Aorta (tissue), 5 donors: ENCODE measurements at places on chromosomes 5 and 9. TPM values are rescaled to one million over a fixed set of nuclear protein-coding genes. Genes with fewer than 3 reads are reported as not detected.

DNA sequence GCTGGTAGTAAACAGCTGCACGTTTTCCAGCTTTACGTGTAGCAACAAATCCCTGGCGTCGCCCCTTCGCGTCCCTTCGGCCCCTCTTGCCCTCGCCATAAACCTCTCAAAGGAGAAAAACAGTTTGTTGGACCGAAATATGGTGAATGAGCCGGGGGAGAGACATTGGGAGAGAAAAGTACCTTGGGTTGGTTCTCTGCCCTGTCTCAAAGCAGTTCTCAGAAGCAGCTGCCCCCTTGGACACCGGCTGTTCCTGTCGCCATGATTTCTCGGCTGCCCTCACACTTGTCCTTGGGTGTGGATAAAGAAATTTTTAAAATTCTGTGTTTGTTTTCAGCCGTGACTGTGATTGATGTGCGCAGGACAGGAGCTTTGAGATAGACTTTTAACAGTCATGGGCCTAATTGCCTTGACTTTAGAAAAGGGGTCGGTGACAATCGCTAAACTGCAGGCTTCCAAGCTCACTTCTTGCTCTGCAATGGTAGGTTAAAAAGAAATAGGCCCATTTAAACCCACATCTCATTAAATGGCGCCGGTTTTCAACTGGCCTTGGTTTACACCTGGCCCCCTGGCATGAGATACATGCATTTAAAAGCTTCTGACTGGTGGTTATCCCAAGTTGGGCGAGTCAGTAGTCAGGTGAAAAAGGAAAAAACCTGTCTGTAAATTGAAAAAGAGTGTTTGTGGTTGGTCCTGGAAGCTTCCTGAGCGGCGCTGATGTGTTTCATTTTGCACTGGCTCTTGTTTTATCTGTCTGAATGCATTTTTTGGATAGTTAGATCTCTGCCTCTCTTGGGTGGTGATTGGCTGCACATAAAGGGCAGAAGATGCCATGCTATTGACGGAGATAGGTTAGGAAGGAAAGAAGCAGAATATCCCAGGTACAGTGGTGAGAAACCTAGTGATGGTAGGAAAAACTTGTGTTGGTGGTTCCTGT is 983 bp downstream of the RCL1 start:
- DNase-seq: no peak

- DNase-seq: no peak
These were observed 1353.7 kb upstream of the ACO1 start for GRCh38 chr9:31030741-31031202.

DNA sequence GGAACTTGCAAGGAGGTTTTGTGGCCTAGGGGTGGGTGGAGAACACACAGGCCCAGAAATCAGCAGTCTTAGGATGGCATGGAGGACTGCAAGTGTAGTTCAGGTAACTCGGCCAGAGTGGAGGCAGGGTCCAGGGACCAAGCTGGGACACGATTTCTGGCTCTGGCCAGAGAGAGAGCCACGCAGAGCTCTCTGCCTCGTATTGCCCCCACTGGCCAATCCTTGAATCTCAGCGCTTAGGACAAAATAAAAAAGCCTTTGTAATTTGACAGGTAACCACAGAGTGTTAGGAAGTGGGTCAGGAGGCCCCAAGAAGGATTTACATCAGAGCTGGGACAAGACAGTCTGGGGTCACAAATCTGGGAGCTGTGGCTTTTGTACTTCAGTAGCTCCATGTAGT is 11.7 kb downstream of the MAP3K1 start:
- no peak for DNase-seq

Gene PDCD1LG2
- total RNA-seq: 5.4 TPM

Gene IRGM
- total RNA-seq: not detected

DNA sequence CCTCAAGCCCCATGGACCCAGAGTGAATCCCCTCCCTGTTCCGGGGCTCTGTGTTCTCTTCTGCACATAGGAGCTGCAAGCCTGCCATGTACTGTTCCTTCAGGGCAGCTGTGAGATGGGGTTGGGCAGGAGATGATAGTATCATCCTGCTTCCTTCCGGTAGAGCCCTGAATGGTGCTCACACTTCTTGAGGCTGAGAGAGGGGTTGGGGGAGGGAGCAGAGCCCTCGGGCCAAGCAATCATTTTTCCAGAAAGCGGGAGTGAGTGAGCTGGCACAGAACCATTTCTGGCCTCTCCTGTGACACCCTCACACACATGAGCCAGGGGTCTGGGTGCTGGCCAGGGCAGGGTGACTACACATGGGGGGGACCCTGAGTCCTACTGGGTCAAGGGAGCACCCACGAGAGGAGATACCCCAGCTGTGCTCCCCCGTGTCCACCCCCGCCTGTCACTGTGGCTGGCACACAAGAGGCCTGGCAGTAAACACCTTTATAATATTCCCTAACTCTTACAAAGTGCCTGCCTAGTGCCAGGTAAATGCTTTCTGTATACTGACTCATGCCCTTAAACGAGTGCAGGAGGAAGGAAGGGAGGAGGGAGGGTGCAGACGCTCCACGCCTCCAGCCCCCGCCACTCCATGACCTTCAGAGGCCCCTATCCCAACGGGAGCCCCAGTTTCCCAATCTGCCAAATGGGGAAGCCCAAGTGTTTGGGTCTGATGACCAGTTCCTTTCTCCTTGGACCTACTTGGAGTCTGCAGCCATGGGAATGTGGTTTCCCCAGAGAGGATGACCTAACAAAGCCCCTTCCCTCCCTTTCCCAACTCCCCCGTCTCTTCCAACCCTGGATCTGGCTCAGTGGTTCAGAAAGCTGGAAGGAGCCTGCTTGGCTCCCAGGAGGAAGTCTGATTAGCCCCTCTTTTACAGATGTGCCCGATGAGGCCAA is 15.5 kb downstream of the AKNA start:
- DNase-seq: peak; percentile 77

Gene OR1L6
- total RNA-seq: not detected

Gene PROB1
- 3.0 TPM for total RNA-seq

Gene SH2D3C
- 34.8 TPM for total RNA-seq

- DNase-seq: peak; percentile 64
These were observed 11.6 kb downstream of the BRD9 start for GRCh38 chr5:880816-881550.

Gene MORN5
- total RNA-seq: not detected

GRCh38 chr5:168434001-168434400 is 52.3 kb upstream of the RARS1 start:
- no peak for DNase-seq

Gene OTP
- not detected for total RNA-seq

GRCh38 chr5:158832096-158832685 is 267.5 kb downstream of the EBF1 start:
- DNase-seq: no peak

- DNase-seq: no peak
These were observed 128.0 kb downstream of the RFX3 start for GRCh38 chr9:3397766-3398165.

DNA sequence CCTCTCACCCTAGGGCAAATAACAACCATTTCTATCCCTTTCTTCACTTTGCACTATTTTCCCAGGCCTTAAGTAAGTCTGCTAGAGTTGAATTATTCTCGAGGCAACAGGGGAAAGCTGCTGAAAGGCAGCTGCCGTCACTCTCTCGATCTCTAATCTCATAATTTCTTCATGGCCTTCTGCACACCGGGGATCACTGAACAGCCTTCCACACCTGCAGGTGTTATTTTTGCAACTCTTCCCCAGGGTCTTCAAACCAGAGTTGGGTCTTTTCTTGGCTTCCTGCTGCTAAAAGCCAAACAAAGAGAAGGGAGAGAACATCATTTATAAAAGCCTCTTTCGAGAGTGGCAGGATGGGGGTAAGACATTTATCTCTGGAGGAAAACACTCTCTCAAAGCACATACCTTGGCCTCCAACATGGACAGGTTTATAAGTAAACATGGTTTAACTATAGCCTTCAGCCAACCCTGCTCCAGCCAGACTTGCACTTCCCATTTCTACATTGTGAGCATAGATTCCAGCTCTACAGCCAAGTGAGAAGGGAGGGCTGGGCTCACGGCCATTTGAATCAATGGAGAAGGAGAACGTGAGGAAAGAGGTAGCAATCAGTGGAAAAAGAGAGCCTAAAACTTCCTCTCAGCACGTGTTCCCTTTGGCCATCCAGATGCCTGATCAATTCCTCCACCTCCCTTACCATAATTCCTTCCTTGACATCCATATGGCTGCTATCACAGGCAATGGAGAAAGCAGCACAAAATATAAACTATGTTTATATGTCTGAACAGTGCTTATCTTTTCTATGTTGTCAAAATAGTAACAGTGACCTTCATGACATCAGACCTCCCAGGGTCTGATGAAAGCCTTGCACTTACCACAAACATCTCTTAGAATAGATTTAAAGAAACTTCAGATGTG is 464.9 kb downstream of the TLE1 start:
- DNase-seq: no peak

GRCh38 chr5:81202655-81203054 is 30.5 kb upstream of the CKMT2 start:
- DNase-seq: no peak

Gene URM1
- total RNA-seq: 34.0 TPM

DNA sequence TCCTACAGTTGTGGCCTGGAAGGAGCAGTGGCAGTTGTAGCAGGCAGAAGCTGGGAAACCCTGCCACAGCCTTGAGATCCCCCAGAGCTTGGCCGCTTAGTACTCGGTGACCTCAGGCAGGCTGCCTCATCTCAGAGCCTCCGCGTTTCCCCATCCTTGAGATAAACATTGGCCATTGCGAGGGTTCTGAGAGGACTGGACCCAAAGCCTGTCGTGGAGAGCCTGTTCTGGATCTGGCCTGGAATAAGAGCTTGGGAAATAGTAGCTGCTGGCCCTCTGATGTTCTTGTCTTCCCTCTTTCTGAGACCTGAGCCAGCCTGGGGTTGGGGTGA is 1.3 kb downstream of the MIGA2 start:
- DNase-seq: no peak

Gene BHMT2
- 16.3 TPM for total RNA-seq

DNA sequence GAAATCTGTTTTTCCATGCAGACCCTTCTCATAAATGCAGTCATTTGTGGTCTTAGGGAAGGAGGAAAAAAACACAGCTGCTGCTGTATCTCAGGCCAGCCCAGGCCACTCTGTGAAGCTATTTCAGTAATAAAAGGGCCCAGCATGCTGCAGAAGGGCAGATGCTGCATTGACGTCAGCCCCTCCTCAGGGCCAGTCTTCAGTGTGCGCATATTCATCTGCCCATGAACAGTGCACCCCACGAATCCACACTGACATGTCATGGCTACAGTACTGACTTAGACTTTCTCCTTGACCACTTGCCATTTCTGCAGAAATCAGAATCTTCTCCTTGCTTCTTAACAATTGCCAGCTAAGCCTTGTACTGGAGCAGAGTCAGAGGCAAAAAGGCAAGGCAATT is 304.7 kb downstream of the GABRG2 start:
- no peak for DNase-seq

Gene CNTRL
- total RNA-seq: 25.8 TPM

Gene PCSK5
- total RNA-seq: 37.5 TPM

DNA sequence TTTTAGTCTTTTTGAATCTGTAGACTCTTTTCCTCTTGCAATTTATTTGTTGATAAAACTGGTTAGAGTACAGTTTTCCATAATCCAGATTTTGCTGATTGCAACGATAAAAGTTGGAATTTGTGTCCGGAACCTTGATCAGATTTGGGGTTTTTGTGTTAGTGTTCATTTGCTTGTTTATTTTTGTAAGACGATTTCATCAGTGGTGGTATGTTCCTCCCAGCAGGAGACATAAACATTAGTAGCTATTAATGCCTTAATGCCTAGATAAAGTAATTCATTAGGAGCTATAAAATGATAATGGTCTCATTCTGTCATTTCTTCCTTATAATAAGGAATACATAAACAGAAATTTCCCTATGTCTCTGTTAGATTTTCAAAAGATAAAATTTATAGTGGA is 21.3 kb downstream of the RPS6 start:
- no peak for DNase-seq

- no peak for DNase-seq
These were observed 29.3 kb upstream of the LVRN start for GRCh38 chr5:115932991-115933390.

DNA sequence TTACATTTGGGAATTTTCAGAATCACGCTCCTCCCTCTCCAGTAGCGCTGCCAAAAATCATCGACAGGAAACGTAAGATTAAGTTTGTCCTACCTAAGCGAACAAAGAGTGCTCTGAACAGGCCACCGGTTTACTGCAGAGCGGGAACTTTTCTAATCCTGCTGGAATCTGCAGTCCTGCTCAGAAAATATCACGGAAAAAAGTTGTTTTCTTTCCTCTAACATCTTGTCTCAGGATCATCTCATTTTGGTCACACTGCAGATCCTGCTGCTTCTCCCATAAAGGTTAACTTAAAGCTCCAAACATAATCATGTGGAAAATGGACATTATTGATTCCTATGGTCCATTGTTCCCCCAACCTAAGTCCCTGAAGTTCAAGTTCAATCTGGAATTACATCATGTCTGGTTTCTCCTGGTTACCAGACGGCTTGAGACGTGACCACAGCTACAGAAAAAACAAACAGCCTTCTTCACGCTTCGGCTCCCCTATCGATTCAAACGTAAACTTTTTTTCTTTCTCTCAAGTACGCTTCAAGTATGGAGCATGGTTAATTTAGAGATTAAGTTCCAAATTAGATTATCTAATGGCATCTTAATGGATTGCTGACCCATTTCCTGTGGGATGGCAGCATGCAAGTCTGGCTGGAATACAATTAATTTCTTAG is 217.6 kb downstream of the NFIB start:
- no peak for DNase-seq

DNA sequence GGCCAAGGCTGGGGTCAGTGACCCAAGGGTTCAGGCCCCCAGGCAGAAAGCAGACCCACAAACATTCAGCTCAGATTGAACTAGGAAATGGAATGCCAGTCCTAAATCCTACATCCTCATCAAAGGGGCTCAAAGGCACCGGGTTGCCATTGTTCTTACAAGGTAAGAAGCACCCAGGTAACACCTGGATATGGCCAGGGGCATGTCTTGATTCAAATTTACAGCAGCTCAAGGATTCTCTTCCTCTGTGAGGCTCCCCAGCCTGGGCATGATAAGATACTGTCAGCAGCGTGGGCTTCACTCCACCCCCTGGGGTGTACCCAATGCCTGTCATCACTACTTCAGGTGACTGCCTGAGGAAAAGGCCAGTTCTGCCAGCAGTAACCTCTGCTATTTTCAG is 92.1 kb upstream of the FSTL4 start:
- DNase-seq: no peak

Gene SAXO1
- total RNA-seq: 0.29 TPM

GRCh38 chr5:3878267-3878666 is 282.6 kb downstream of the IRX1 start:
- no peak for DNase-seq

Gene CDC20B
- not detected for total RNA-seq

Gene GLRA1
- not detected for total RNA-seq

GRCh38 chr5:102758576-102758975 is 3.5 kb downstream of the PAM start:
- no peak for DNase-seq

- no peak for DNase-seq
These were observed 39.5 kb downstream of the MED10 start for GRCh38 chr5:6338871-6339270.

GRCh38 chr9:14317667-14318320 is 3.9 kb upstream of the NFIB start:
- DNase-seq: no peak

GRCh38 chr9:6870650-6871477 is 113.1 kb downstream of the KDM4C start:
- no peak for DNase-seq
